ENCODE measurements at places on chromosomes 4 and X.
A peak's percentile ranks its signal among the peaks of the same experiment; 100 is the strongest.

GRCh38 chrX:119647089-119647488, 40.9 kb upstream of the NKRF start:
- DNase-seq, result no peak

DNA sequence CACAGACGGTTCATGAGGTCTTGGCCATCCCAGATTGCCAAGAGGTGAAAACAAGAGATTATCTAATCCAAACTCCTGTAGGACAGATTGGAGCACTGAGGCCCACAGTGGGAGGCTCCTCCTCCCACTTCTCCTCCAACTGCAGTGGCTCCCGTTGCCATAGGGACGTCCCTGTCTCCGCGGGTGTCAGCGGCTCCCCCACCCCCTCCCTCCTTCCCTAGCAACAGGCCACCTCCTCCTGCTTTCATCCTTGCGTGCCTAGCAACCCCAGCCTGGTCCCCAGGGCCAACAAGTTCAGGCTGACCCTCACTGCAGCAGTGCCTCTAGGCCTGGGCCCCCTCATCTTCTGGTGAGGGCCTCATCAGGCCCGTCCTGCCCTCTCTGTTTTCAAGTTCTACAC, 6.8 kb upstream of the IQSEC2 start:
- DNase-seq, result peak; percentile 59

DNA sequence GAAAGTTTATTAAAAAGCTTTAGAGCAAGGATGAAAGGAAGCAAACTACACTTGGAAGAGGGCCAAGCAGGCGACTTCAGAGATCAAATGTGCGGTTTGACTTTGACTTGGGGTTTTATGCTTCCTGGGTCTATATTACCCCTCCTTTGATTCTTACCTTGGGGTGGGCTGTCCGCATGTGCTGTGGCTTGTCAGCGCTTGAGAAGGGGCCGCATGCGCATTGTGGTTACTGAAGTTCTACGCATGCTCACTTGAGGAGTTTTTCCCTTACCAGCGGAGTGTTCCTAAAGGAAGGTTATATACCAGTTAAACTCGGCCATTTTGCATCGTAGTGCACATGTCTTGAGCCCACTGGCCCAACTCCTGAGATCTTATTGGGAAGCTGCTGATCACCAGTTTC, 9.9 kb downstream of the ZNF157 start:
- no peak for DNase-seq

DNA sequence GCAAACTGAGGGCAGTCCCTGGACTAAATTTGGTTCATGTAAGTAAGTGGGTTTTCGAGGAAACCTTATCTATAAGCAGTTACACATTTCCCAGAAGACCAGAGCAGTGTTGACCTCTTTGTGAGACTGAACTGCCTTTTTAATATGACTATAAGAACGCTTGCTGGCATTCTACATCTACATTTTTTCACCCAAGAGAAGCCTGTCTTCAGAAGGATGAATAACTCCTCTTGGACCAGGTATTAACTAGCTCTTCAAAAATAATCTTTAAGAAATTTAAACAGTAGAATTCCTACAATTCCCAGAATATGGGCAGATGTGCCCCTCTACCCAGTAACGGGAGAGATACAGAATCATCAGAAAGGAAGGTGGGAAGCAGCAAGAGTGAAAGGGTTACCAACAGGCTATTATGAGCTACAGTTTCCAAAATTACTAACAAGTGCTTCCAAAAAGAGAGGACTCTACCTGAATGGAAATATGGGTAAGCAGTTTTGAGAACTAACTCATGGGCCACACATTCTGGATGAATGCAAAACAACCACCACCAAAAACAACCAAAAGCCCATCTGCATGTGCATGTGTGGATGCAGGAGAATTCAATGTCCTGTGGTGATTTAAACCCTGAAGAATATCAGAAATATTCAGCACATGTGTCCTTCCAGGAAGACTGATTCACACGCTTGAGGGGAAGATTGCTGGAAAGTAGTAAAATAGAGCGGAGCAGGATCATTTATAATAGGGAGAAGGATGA, 17.4 kb downstream of the BBS12 start:
- no peak for DNase-seq

DNA sequence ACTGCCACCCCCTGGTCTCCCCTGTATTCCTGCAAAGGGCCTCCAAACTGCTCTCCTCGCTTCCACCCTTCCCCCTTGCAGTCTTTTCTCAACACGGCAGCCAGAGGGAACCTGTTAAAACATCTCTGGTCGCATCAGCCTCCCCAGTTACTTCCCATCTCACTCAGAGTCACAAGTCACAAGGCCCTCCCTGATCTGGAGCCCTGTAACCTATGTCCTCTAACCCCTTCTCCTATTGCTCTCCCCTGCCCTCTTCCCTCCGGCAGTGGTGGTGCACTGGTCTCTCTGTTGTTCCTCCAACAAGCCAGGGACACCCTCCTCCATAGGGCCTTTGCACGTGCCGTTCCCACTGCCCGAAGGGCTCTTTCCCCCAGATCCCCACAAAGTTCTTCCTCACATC, 73.2 kb downstream of the SH3KBP1 start:
- DNase-seq, result no peak

GRCh38 chrX:50075630-50076339, 125.0 kb downstream of the AKAP4 start:
- no peak for DNase-seq

Data from islet precursor cell (in vitro differentiated cells).